ENCODE measurements at places on chromosomes 7 and 10.

GRCh38 chr7:157238087-157238486 is 98.7 kb upstream of the DNAJB6 start:
- no peak for DNase-seq

- DNase-seq, result no peak
Measured at GRCh38 chr10:46068117-46068516, 22.0 kb upstream of the MSMB start.

DNA sequence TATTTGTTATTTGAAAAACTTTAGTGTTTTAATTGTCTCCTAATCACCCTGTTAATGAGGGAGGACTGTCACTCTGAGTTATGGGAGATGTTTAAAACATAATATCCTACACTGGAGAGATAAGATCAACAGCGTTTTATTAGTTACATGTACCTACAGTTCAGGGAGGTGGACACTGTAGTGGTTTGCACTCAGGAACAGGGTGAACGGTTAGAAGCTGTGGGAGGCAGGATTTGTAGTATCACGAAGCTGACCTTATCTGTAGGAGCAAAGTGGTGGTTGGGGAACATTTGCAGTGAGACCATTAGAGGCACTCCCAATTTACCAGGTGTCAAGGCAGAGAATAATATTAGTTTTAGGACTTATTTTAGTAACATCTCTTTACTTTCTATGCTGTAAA is 193.3 kb upstream of the KCND2 start:
- DNase-seq, result no peak

- DNase-seq, result no peak
Measured at GRCh38 chr7:101106386-101106785, 20.5 kb upstream of the SERPINE1 start.

GRCh38 chr7:121531175-121532070 is 135.3 kb upstream of the FAM3C start:
- no peak for DNase-seq

DNA sequence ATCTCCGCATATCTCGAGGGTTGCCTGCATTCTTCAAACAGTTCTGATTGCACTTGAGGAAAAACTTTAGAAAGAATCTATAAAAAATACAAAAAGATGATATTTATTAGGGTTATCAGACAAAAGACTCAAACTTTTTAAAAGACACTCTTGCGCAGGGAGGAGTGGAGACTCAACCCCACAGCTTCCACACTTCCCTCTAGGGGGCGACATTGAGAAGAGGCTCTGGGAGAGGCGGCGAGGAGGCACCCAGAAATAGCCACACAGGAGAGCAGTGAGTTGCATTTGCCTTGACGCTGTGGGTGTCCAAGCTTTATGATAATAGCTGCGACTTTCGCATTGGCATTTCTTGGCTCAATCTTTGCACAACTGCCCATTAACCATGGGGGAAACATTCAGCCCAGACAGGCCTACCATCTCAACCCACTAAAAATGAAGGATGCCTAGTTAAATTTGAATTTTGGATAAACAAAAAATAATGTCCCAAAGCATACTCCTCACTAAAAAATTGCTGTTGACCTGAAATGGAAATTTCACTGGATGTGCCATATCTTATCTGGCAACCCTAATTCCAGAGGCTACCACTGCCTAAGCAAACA is 86.2 kb downstream of the EBF3 start:
- no peak for DNase-seq

DNA sequence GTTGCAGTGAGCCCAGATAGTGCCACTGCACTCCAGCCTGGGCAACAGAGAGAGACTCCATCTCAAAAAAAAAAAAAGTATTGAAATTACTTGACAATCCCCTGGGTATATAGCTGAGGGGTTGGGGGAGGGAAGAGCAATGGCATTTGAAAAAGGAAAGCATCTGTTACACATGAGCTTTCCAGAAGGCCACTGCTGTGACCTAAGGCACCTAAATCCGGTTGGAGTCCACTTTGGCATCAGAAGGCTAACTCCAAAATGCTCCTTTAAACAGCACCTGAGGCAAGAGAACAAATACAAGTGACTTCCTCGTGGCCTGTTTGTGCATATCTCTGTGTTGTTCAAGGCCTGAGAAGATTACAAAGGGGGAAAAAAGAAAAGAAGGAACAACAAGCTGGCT is 74.8 kb upstream of the PALS2 start:
- DNase-seq, result no peak

- no peak for DNase-seq
Measured at GRCh38 chr10:10055656-10056442, 961.8 kb upstream of the CELF2 start.

Data from COR-L47 (cell line).